ENCODE measurements at places on chromosomes 16 and 17.

DNA sequence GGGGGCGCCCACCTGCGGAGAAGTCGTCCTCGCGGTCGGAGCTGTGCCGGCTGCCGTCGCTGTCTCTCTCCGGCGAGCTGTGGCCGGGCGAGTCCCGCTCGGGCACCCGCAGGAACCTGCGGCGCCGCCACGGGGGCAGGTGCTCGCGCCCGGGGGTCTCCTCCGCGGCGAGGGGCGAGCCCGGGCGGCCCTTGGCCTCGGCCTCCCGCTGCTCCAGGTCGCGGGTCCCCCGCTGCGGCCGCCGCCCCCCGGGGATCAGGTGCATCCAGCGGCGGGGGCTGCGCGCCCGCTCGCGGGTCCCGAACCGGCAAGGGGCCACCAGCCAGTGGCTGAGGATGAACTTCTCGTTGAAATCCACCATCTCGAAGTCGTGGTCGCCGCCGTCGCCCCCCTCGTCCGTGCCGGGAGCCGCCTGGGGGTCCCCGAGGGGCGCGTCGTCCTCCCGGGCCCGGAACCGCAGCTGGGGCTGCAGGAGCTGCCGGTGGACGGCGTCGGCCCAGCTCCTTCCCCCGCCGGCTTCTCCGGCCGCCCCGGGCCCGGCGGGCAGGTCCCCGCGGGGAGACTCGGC is 41.4 kb upstream of the BHLHA9 start:
- DNase-seq: no peak

- DNase-seq: no peak
These were observed 15.6 kb downstream of the MRPS23 start for GRCh38 chr17:57834146-57834741.

DNA sequence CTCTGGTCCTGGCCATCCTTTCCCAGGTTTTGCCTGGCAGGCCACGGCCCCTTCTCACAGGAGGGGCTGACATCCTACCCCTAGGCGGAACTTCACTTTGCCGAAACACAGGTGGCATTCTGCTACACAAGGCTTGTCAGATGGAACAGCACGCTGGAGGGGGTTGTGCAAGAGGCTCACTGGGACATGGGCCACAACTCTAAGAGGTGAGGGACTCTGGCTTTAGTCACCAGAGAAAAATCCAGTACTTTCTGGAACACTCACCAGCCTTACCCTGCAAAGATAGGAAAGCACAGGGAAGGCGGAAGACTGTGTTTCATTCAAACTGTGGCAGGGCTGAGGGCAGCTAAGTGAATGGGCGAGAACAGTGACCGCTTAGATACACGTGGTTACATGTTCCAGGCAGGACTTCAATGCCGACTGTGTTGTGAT is 18.3 kb downstream of the CDC42EP4 start:
- no peak for DNase-seq

GRCh38 chr16:51407199-51407598 is 256.1 kb upstream of the SALL1 start:
- DNase-seq: no peak

GRCh38 chr17:58565389-58566311 is 51.2 kb upstream of the MTMR4 start:
- no peak for DNase-seq
